ENCODE measurements at places on chromosomes 11 and 22.

DNA sequence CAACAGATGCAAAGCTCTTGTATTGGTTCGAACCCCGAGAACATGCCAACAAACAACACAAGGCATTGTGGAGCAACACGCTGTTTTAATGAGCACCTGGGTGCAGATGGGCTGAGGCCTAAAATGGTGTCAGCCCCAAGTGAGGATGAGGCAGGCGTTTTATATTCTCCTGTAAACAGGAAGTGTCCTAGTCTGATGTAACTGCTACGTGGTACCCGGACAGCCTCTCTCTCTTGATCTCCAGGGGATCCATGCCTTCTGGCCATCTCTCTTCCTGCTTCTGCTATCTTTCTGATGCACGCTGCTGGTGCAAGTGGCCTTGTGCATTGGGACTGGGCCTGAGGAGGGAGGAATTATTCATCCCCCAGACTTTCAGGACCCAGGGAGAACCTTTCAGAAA is 19.4 kb upstream of the VSTM5 start:
- H3K27me3 ChIP-seq, result no peaks in the 10 kb centered on the region
- H3K36me3 ChIP-seq, result no peaks in the 10 kb centered on the region
- DNase-seq, result no peak
- H3K4me1 ChIP-seq, result no peaks in the 10 kb centered on the region
- no peak overlapping the region for H3K27ac ChIP-seq

- H3K36me3 ChIP-seq, result no peaks in the 10 kb centered on the region
- no peaks in the 10 kb centered on the region for H3K27me3 ChIP-seq
- H3K27ac ChIP-seq, result peak within 1 kb of the TSS; percentile 93
- H3K4me1 ChIP-seq, result peaks cover 59% of the 10 kb centered on the region
- H3K4me3 ChIP-seq, result peak within 1 kb of the TSS; percentile 83
These were observed at the start of gene LTBP3 for GRCh38 chr11:65558002-65558929. Gene LTBP3 (minus strand): TSS chr11:65558359. CDS start chr11:65557959, 400 bp downstream.

- H3K27me3 ChIP-seq, result no peaks in the 10 kb centered on the region
- no peak overlapping the region for H3K4me3 ChIP-seq
- no peaks in the 10 kb centered on the region for H3K36me3 ChIP-seq
- no peak for DNase-seq
- no peak overlapping the region for H3K27ac ChIP-seq
These were observed 89.8 kb downstream of the RTL6 start for GRCh38 chr22:44407987-44408828.

- H3K27me3 ChIP-seq, result no peaks in the 10 kb centered on the region
- H3K4me3 ChIP-seq, result no peak overlapping the region
- H3K27ac ChIP-seq, result no peak overlapping the region
- no peaks in the 10 kb centered on the region for H3K4me1 ChIP-seq
- no peaks in the 10 kb centered on the region for H3K36me3 ChIP-seq
These were observed 13.3 kb downstream of the CLDN5 start for GRCh38 chr22:19510919-19511341.

- H3K4me1 ChIP-seq, result no peaks in the 10 kb centered on the region
- H3K36me3 ChIP-seq, result no peaks in the 10 kb centered on the region
- no peak overlapping the region for H3K4me3 ChIP-seq
- H3K27me3 ChIP-seq, result no peaks in the 10 kb centered on the region
These were observed 124.3 kb upstream of the NTM start for GRCh38 chr11:131246156-131246555.

DNA sequence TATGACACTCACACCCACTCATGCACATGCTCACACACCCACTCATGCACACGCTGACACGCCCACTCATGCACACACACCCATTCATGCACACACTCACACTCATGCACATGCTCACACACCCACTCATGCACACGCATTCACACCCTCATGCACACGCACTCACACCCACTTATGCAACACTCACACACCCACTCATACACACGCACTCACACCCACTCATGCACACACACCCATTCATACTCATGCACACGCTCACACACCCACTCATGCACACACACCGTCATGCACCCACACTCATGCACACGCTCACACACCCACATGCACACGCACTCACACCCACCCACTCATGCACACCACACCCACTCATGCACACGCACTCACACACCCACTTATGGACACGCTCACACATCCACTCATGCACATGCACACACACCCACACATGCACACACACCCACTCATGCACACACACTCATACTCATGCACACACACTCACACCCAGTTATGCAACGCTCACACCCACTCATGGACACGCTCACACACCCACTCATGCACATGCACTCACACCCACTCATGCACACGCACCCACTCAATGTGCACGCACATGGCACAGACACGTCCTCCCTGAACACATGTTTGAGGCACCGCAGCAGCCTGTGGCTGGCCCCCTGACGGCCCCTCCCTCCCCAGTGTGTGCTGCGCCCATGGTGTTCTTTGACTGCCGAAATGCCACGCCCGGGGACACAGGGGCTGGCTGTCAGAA is 17.9 kb downstream of the MUC5AC start:
- DNase-seq, result no peak
- no peaks in the 10 kb centered on the region for H3K36me3 ChIP-seq
- no peaks in the 10 kb centered on the region for H3K27me3 ChIP-seq
- no peak overlapping the region for H3K4me3 ChIP-seq

DNA sequence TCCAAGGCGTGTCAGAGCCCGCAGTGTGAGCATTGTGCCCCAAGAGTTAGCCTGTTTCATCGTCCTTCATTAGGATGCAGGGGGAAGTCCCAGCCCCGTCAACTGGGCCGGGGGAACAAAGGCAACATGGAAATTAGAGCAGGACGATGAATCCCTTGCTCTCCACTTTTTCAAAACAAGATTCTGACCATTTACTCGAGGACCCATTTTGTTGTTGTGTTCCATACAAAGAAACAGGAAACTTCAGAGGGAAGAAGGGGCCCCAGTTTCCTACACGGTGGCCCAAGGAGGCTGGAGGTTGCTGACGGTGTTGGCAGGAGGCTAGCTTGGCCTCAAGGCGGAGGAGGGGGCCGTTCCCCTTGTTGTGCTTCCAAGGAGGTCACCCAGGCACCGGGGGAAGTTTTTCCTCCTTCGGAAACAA is 44.0 kb upstream of the SLC1A2 start:
- DNase-seq, result no peak
- no peaks in the 10 kb centered on the region for H3K36me3 ChIP-seq
- H3K27me3 ChIP-seq, result no peaks in the 10 kb centered on the region
- H3K27ac ChIP-seq, result no peak overlapping the region
- H3K4me1 ChIP-seq, result no peaks in the 10 kb centered on the region
- no peak overlapping the region for H3K4me3 ChIP-seq

DNA sequence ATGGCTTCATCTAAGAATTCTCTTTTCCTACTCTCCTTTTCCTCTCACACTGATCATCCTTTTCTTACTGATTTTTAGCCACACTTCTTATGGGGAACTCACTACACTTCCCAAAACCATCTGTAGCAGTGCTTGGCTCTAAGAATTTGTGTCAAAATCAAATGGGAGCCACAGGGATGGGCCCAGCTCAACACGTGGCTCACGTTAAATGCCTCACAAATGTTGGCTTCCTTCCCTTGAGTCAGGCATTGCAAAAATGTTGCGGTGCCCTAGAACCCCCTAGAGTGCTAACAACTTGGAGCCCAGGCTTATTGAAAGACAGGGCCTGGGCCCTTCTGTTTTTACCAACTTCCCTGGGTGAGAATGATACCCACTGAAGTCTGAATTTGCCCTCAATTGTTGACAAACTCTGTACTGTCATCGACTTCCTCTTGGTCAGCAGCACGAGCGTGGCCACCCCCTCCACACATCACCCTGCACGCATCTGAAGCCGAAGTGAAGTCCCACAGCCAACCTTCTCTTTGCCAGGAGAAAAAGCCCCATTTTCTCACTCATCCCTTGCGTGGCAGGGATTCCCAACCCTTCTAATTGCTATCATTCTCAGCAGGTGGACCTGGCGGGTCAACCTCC is 69.7 kb downstream of the ELFN2 start:
- H3K36me3 ChIP-seq, result no peaks in the 10 kb centered on the region
- no peaks in the 10 kb centered on the region for H3K4me1 ChIP-seq
- no peak for DNase-seq
- peaks cover 80% of the 10 kb centered on the region for H3K27me3 ChIP-seq
- no peak overlapping the region for H3K4me3 ChIP-seq

DNA sequence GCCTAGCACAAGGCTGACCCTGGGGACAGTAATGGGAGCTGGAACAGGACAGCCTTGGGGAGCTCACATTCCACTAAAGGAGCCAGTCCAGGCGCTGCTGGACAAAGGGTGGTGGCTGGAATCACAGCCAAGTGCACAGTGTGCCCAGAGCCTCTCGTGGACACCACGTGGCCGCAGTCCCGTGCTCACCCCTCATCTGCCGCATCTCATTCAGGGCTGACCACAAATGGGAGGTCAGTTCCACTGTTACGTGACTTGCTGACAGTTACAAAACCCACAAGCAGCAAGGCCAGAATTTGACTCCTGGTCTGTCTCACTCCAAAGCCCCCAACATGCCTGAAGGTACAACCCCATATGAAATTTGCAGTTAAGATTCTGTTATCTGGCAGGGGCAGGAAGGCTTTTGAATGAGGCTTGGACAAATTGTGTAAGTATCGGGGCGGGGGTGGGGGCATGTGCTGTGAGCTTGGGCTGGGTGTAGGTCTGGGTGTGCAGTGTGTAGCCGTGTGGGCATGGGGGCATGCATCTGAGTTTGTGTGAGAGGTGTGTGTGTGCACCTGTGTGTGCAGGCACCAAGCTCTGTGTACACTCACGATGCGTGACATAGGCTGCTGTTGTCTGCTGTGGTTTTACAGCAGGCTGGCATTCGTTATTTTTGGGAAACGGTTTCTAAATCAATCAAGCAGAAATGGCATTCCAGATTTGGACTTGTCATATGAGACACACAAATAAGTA is 301.7 kb downstream of the BRD1 start:
- no peak for DNase-seq
- H3K27ac ChIP-seq, result no peak overlapping the region
- H3K4me1 ChIP-seq, result no peaks in the 10 kb centered on the region
- H3K27me3 ChIP-seq, result peaks cover 29% of the 10 kb centered on the region

- DNase-seq, result no peak
- peak overlapping the region; percentile 76 for H3K27ac ChIP-seq
- H3K27me3 ChIP-seq, result no peaks in the 10 kb centered on the region
- H3K4me1 ChIP-seq, result peaks cover 50% of the 10 kb centered on the region
- peaks cover 3% of the 10 kb centered on the region for H3K36me3 ChIP-seq
These were observed 2.5 kb downstream of the FERMT3 start for GRCh38 chr11:64208796-64209562.

GRCh38 chr11:33907421-33907820 is 15.5 kb upstream of the LMO2 start:
- H3K27me3 ChIP-seq, result no peaks in the 10 kb centered on the region
- H3K27ac ChIP-seq, result no peak overlapping the region
- H3K36me3 ChIP-seq, result no peaks in the 10 kb centered on the region
- peaks cover 19% of the 10 kb centered on the region for H3K4me1 ChIP-seq

DNA sequence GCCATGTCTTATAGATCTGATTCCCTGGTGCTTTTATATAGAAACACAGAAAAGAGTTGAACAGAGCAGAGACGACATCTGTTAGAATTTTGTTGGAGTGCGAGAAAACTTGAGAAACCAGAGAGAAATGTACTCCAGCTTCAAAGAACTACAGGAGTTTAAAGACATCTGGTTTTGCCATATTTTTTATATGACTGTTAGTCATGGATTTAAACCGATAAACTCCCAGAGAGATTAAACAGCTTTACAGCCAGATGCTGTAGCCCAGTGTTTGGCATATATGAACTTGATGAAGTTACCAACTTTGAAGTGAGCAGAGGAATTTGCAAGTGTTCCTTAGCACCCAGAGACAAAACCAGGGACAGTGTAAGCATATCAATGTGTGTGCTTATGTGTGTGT is 1083.1 kb downstream of the LRRC4C start:
- no peak for DNase-seq

- no peak overlapping the region for H3K27ac ChIP-seq
- no peaks in the 10 kb centered on the region for H3K4me1 ChIP-seq
- H3K27me3 ChIP-seq, result no peaks in the 10 kb centered on the region
- H3K4me3 ChIP-seq, result no peak overlapping the region
These were observed 30.8 kb upstream of the SNX19 start for GRCh38 chr11:130947058-130947457.

DNA sequence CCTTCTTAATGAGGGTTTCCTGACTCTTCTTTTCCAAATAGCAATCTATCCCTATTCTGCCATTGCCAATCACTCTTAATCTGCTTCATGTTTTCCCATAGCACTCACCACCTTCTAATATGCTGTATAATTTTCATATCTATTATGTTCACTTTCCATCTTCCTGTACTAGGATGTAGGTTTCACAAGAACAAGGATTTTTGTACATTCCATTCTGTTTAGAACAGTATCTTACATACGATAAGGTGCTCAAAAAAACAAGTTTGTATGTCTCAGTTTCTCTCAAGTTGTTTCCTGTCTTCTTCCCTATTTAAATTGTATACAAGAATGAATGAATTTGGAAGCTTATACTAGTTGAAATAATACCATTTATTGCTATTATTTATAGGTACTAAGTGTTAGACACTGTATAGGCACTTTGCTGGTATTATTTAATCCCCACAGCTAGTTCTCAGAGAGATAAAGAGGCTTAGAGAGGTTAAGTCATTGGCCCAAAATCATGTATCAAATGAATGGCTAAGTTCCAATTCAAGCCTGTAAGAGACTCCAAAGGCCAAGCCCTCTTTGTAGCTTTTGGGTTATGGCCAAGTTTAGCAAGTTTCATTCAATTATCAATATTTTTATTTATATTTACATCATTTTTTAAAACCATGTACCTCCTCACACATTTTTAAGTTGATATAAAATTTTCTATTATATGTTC is 134.7 kb downstream of the PAX6 start:
- H3K4me1 ChIP-seq, result no peaks in the 10 kb centered on the region
- H3K4me3 ChIP-seq, result no peak overlapping the region
- no peak overlapping the region for H3K27ac ChIP-seq

- no peak overlapping the region for H3K4me3 ChIP-seq
- H3K4me1 ChIP-seq, result peaks cover 27% of the 10 kb centered on the region
These were observed 120.6 kb downstream of the MICAL3 start for GRCh38 chr22:17903564-17904295.

GRCh38 chr22:42720263-42721044 is at the start of gene A4GALT:
Gene A4GALT (minus strand): TSS chr22:42720870. CDS start chr22:42693951, 26,919 bp downstream.
- H3K36me3 ChIP-seq, result no peaks in the 10 kb centered on the region
- H3K27me3 ChIP-seq, result no peaks in the 10 kb centered on the region
- H3K4me1 ChIP-seq, result peaks cover 22% of the 10 kb centered on the region
- peak within 1 kb of the TSS; percentile 94 for H3K27ac ChIP-seq
- peak within 1 kb of the TSS; percentile 78 for H3K4me3 ChIP-seq

DNA sequence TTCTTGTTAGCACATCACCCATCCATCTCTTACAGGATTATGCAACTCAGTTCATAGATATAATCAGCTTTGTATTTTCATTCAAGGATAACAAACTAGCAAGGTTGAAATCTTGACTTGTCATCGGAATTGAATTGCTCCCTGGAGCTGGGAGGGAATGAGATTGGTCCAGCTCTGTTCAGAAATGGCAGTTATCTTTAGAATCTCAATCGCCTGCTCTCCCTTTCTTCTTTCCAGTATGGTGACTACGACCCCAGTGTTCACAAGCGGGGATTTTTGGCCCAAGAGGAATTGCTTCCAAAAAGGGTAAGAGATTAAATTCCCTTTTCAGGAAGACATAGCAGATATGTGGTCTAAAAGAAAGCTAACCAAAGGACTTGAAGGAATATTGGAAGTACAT is 51.0 kb downstream of the NF2 start:
- no peaks in the 10 kb centered on the region for H3K27me3 ChIP-seq
- no peak overlapping the region for H3K27ac ChIP-seq
- H3K4me1 ChIP-seq, result no peaks in the 10 kb centered on the region
- H3K4me3 ChIP-seq, result no peak overlapping the region
- no peaks in the 10 kb centered on the region for H3K36me3 ChIP-seq
